Neural cell (in vitro differentiated cells): ENCODE measurements at places on chromosomes 3 and 15. TPM values are rescaled to one million over a fixed set of nuclear protein-coding genes. Genes with fewer than 3 reads are reported as not detected.

The TNFAIP8L3 gene
- polyA plus RNA-seq, result 0.16 TPM in 1 of 2 replicates, not detected in the other

The THAP10 gene
- polyA plus RNA-seq, result 6.6 and 7.2 TPM in 2 replicates

The KNG1 gene
- not detected in 2 replicates for polyA plus RNA-seq

The SLC28A1 gene
- polyA plus RNA-seq, result not detected in 2 replicates

The OR5K2 gene
- not detected in 2 replicates for polyA plus RNA-seq

The TMEM87A gene
- polyA plus RNA-seq, result 50.4 and 53.3 TPM in 2 replicates

The TMCO5A gene
- not detected in 2 replicates for polyA plus RNA-seq

The TRH gene
- polyA plus RNA-seq, result 2.6 TPM in 2 replicates

The NDUFB4 gene
- polyA plus RNA-seq, result 154 and 170 TPM in 2 replicates

The FAM131A gene
- 141 and 154 TPM in 2 replicates for polyA plus RNA-seq

The LRRC15 gene
- not detected in 2 replicates for polyA plus RNA-seq

The OR5K3 gene
- not detected in 2 replicates for polyA plus RNA-seq

The LOXL1 gene
- 1.9 and 2.1 TPM in 2 replicates for polyA plus RNA-seq

The SLC6A1 gene
- 43.2 and 52.0 TPM in 2 replicates for polyA plus RNA-seq

The DCP1A gene
- 12.5 and 14.3 TPM in 2 replicates for polyA plus RNA-seq

The SEMA6D gene
- 108 TPM in 2 replicates for polyA plus RNA-seq

The ACOX2 gene
- not detected in 2 replicates for polyA plus RNA-seq

The SPESP1 gene
- polyA plus RNA-seq, result not detected in 2 replicates

The P2RY14 gene
- polyA plus RNA-seq, result not detected in 2 replicates

The ANKRD34C gene
- polyA plus RNA-seq, result not detected in 2 replicates

The KLF15 gene
- 0.46 TPM in 1 of 2 replicates, not detected in the other for polyA plus RNA-seq

The FILIP1L gene
- polyA plus RNA-seq, result 0.27 and 0.36 TPM in 2 replicates

The SORD gene
- 16.5 and 17.7 TPM in 2 replicates for polyA plus RNA-seq

The WNT5A gene
- polyA plus RNA-seq, result 0.59 and 0.74 TPM in 2 replicates

The CASR gene
- not detected in 2 replicates for polyA plus RNA-seq

The LMAN1L gene
- 0.18 TPM in 1 of 2 replicates, not detected in the other for polyA plus RNA-seq

The GOLGA6L7 gene
- polyA plus RNA-seq, result not detected in 2 replicates

The SAMMSON gene
- not detected in 2 replicates for polyA plus RNA-seq

The LMLN gene
- 3.1 and 6.9 TPM in 2 replicates for polyA plus RNA-seq

The HPS3 gene
- 15.6 and 17.1 TPM in 2 replicates for polyA plus RNA-seq
